ENCODE measurements at places on chromosomes 4 and X.

DNA sequence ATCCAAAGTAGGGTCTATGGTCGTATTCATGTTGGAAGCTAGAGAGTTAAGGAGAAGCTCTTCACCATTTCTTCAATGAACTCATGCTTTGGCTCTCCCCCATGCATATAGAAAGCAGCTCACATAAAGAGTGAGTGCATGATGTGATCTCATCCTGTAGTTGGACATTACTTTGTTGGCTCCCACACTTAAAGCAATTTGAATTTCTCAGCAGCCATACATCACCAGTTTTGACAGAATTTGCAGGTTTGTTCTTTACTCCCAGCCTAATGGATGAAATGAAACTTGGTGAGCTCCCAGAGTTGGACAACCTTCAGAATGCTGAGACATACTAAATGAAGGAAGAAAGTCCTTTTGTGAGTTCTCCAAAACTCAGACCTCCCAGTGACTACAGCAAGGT lies 613.5 kb downstream of the IQCM start:
- no peak for DNase-seq

- no peak for DNase-seq
Measured at GRCh38 chrX:112664924-112665323, 14.8 kb downstream of the LHFPL1 start.

DNA sequence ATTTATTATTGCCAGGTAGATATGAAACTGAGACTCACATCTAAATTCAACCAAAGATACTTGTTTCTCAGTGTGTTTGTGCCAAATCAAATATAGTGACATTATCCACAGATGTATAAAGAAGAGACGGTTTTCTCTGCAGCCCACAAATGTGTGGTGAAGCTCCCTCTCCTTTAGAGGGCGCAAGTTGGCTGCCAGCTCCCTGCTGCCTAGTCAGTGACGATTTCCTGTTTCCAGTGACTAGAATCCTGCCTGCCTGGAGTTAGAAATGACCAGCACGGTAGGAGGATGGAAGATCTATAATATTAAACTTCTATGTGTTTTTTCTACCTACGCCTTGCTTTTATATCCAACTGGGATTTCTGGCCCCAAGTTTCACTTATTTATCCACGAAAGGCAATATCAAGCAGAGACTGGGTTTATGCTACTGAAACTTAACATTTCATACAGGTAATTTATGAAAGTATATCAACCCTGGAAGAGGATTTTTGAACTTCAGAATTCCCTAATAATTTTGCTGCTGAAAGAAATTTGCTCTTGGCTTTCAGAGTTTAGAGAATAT lies 1793.7 kb upstream of the TENM3 start:
- DNase-seq = no peak

GRCh38 chrX:46202733-46203514 lies 342.3 kb downstream of the ZNF674 start:
- DNase-seq = no peak

GRCh38 chr4:147788791-147789190 lies 56.9 kb downstream of the ARHGAP10 start:
- DNase-seq = peak; percentile 40

GRCh38 chr4:109179061-109179460 lies 123.4 kb downstream of the COL25A1 start:
- DNase-seq = no peak

GRCh38 chr4:78179196-78179595 lies 122.1 kb downstream of the FRAS1 start:
- DNase-seq = no peak

DNA sequence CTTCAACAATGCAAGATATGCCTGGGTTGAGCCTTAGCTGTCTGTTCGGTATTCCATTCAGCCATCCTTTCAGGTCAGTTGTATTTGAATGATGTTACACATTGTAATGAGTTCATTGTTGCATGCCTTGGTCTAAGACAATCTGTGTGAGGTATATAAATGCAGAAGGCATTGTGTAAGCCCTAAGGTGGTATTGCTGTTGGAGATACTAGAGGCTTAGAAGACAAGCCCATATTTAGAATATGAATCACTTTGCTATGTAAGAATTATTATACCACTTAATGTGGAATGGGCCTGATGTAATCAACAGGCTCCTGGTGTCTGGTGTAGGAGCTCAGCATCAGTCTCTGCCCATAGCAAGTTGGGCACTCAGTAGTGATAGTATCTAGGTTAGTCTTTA lies 473.4 kb upstream of the GNPDA2 start:
- DNase-seq = no peak

GRCh38 chr4:82715731-82716617 lies 82.6 kb downstream of the SCD5 start:
- DNase-seq = peak; percentile 70

DNA sequence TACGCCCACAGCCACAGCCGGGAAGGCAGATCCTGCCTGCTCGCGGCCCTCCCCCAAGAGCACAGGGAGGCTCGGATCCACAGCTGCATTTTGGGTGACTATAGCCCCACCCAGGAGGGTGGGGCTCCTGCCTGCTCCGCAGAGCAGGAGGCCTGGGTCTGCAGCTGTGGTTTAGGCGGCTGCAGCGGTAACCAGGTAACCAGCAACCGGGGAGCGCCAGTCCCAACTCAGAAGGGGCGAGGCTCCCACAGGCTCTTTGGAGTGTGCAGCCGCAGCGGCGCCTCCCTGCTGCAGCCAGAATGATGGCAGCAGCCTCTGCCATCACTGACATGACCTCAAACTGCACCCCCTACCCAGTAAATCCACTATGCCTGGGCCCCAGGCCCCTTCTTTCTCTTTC lies 148.0 kb upstream of the F9 start:
- no peak for DNase-seq

DNA sequence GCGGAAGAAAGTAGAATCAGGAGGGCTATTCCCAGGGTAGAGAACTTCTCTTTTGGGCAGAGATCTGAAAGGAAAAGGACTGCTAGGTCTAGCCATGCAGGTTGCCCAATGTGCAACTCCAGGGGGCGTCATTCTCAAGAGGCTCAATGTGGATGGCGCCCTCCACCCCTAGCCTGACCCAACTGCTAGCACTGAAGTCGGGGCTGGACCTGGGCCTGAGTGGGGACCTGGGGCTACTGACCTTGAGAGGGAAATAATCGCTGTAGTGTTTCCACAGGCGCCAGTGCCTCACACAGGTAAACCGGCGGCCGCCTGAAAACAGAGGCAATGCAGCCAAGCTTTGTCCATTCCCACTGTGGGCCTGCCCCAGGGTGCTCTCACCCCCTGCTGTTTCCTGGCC lies 6.1 kb downstream of the AWAT2 start:
- DNase-seq = no peak

- no peak for DNase-seq
Measured at GRCh38 chrX:9745417-9746115, 20.1 kb downstream of the GPR143 start.

- DNase-seq = peak; percentile 52
Measured at GRCh38 chr4:74038425-74039314, at the start of gene CXCL3. Gene CXCL3, minus strand, starts transcription at chr4:74038689. Its CDS starts 78 bp downstream, at chr4:74038611.

DNA sequence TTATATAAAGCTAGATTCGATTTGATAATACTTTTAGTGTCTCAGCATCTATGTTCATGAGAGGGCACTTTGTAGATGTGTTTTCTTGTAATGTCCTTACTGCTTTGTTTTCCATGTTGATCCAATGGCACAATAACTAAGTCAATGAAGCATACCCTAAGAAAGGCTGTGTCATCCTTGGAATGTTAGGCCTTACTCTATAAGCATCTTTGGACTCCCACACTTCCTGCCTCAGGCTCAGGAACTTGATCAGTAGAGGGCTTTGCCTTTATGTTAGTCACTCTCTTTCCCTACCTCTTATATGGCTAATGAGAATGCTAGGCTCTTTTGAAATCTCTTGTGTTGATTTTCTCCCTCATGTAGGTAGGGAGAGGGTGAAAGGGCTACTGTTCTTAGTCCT lies 33.2 kb upstream of the EDA2R start:
- no peak for DNase-seq

DNA sequence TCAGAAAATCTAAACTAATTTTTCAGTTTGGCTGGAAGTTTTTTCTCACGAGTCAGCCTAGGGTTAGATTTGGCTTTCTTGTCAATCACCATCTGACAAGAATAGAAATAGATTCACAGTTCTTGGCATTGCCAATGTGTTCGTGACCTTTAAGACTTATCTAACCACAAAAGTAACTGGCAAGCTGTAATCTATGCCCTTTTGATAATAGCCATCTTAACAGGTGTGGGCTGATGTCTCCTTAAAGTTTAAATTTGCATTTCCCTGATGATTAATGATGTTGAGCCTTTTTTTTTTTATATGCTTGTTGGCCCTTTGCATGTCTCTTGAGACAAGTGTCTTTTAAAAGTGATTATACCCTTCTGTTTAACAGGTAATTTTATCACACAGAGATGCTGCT lies 460.3 kb upstream of the PRKX start:
- no peak for DNase-seq

DNA sequence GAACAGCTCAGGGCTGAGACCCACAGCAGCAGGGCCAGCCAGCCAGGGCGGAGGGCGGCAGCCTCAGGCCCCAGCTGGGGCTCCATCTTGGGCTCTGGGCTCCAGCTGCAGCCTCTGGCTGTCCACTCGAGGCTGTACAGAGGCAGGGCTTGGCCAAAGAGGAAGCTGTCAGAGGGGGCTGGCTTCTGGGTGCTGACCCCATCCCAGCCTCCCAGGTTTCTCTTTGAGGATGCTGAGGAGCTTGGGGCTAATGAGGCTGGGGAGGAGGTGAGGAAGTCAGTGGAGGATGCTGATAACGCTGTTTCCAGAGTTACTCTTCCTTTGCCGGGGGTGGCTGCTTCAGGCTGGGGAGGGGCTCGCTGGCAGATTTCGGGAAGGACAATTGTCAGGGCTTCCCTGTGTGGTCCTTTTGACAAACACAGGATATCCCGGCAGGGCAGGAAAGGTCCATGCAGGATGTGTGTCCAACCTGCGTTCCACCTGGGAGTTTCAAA lies at the start of gene DIPK2B:
DIPK2B (minus strand) TSS at position 136 of the 494 bp plus-strand sequence; CDS start at position 86, 50 bp downstream.
- DNase-seq = no peak

DNA sequence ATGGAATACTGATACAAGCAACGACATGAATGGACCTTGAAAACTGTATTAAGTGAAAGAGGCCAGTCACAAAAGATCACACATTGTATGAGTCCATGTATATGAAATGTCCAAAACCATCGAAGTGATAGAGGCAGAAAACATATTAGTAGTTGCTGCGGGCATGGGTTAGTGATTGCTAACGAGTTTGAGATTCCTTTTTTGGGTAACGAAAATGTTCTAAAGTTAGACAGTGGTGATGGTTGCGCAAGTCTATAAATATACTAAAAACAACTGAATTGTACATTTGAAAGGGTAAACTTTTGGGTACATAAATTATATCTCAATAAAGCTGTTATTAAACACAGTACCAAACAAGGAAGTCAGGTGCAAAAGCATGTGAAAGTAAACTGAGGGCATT lies 234.5 kb downstream of the FBXW7 start:
- DNase-seq = no peak

DNA sequence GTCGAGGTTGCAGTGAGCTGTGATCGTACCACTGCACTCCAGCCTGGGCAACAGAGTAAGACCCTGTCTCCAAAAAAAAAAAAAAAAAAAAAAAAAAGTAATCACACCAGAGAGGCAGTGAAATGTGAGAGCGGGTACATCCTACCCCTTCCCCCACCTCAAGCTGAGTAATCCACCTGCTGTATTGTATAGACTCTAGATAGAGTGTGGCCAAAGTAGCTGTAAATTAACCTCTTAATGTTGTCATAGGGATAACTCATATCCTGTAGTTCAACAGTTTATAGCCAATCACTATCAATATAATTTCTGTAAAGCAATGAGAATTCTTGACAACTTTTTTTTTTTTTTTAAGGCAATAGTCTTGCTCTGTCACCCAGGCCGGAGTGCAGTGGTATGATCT lies 30.8 kb downstream of the TNIP2 start:
- DNase-seq = no peak

- no peak for DNase-seq
Measured at GRCh38 chr4:53150631-53151488, 215.0 kb downstream of the SCFD2 start.

DNA sequence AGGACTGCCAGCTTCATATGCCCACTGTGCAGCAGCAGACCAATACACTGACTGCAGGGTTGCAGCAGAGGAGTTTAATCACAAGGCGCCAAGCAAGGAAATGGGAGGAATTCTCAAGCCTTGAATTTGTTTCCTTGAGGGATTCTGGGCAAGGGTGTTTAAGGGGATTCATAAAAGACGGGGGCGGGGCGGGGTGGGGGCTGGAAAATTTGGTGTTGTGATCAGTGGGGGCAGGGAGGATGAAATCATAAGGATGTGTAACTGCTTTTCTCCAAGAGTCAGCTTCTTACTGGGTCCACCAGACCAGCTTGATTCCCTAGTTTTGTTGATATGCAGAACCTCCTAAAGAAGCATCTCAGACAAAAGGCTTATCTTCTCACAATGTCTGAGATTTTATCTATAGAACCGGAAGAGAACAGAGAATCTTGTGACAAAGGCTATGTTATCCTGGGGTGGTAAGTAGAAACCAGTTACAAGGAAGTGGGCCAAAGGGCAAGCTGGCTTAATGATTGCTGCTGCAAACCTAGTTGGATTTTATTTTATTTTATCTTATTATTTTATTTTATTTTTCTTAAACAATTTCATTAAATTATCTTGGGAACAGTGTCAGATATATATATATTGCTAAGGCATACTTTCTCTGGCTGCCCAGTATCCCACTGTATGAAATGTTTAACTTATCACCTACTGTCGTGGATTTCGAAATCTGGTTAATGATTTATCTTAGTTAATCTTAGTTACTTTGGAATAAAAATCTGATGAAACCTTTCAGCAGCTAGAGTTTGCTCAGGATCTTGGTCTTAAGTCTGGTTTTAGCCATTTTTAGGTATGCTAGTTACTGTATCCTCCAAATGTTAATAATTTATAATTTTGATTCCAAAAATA lies 276.4 kb downstream of the RPA4 start:
- DNase-seq = no peak

DNA sequence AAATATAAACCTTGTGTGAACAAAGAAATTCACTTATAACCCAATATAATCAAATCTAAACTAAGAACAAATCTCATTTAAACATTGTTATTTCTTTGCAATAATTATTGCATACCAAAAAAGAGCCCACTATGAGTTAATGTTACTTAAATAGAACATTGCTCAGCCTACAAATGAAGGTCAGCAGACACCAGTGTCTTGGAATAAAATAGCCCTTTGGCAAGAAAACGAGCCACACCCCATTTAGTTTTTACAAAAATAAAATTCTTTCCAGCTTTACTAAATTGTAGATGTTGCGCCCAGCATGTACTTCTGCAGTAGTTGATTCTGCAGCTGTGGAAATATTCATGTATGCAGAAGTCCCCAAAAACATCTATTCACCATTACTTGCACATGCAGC lies 12.2 kb downstream of the PLS3 start:
- DNase-seq = no peak

DNA sequence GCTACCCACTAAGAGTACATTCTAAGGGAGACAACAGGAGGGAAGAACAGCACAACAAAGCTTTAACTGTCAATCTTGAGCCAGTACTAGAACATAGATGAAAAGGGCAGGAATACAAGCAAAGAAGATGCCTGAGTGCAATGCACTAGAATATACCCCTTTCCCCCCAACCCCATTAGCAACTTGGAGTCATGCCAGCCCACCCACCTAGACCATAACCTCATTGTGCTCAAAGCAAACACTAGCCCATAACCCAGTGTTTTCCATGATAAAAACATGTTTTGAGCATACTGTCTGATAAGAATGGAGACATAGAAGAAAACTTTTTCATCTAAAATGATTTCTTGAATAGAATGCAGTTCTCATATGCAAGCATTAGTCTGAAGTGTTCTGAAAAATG lies 183.2 kb downstream of the RAP1GDS1 start:
- no peak for DNase-seq

GRCh38 chr4:137015426-137016409 lies 516.6 kb downstream of the PCDH18 start:
- no peak for DNase-seq

GRCh38 chrX:31139961-31140360 lies 68.1 kb upstream of the FTHL17 start:
- no peak for DNase-seq

Data from AG08395 (cell line).